ENCODE measurements at places on chromosomes 3 and 15.
A peak's percentile ranks its signal among the peaks of the same experiment; 100 is the strongest.

DNA sequence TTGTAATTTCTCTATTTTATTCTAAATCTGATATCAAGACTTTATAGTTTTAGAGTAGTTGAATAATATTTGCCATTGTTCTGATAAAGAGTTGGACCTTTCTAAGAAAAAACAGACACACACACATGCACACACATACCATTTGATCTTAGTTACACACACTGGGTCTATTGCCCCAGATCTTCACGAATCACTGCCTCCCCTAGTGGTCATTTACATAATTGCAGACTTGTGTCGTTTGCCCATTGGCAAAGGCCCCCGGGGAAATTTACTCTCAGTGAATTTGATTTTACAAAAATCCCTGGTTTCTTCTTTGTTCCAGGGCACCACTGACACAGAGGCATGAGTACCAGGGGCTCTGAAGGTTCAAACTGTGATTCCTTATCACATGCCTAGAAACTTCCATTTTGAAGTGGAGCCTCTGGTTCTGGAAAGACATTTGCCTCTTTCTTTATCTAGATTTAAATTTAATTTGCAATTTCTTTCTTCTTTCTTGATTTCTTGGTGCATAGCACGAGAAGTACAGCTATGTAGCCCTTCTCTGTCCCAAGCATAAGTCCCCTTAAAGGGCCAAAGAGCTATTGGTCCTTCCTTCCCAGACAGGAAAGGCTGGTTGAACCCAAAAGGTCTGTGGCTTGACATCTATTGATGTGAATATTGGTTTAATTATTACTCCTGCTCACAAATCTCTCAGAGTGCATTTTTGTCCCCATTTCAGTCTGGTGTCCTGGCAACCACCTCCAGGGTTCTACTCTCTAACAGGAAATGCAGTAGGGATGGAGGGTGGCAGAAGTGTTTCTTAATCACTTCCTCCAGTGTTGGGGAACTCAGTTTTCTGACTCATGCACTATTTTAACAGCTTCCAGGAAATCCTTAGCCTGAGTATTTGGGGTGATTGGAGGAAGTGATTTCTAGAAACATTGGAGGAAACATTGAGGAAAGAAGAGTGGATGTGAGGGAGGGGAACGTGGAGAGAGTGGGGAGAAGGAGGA, 32.4 kb upstream of the SLC6A11 start:
- no peak for DNase-seq

DNA sequence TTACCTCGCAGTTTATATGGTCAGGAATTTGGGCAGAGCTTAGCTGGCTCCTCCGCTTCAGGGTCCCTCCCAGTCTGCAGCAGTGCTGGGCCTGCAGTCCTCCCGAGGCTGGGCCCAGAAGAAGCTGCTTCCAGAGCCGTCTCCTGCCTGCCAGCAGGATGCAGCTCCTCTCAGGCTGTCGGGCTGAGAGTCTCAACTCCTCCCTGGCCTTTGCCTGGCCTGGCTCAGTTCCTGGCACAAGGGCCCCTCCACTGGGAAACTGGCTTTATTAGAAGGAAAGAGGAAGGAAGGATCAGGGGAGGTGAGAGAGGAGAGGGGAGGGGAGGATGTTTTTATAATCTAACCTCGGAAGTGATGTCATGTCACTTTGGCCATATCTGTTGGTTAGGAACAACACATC, 72.8 kb downstream of the GABRG3 start:
- no peak for DNase-seq

DNA sequence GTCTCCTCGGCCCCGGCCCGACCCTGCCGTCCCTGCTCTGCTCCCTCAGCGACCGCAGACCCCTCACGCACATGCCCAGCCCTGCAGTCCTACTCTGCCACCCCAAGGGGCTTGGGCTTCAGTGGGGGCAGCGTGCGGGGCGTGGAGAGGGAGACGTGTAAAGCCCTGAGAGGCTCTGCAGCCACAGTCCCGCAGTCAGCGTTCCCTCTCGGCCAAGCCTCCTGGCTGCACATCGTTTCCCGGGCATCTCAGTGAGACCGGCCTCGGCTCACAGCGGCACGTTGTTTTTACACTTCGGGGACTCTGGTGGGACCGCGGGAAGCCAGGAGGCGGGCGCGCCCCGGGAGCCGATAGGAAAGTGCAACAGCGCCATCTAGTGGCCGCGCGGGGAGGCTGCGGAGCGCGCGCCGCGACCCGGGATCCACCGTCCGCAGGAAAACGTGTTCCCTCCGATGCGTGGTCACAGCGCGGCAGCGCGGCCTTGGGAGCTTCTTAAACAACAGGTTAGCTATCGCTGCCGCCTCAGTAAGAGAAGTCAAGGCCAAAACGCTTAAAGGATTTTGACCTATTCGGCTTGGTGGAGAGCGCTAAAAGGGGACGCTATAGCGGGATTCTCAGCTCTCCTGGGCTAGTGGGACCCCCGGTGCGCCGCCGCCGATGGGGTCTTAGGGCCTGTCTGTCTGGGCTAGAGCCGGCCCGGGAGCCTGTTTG, 226.8 kb upstream of the IGF1R start:
- peak; percentile 40 for DNase-seq

- DNase-seq: no peak
These were observed 54.8 kb upstream of the CTSH start for GRCh38 chr15:78999636-79000035.

DNA sequence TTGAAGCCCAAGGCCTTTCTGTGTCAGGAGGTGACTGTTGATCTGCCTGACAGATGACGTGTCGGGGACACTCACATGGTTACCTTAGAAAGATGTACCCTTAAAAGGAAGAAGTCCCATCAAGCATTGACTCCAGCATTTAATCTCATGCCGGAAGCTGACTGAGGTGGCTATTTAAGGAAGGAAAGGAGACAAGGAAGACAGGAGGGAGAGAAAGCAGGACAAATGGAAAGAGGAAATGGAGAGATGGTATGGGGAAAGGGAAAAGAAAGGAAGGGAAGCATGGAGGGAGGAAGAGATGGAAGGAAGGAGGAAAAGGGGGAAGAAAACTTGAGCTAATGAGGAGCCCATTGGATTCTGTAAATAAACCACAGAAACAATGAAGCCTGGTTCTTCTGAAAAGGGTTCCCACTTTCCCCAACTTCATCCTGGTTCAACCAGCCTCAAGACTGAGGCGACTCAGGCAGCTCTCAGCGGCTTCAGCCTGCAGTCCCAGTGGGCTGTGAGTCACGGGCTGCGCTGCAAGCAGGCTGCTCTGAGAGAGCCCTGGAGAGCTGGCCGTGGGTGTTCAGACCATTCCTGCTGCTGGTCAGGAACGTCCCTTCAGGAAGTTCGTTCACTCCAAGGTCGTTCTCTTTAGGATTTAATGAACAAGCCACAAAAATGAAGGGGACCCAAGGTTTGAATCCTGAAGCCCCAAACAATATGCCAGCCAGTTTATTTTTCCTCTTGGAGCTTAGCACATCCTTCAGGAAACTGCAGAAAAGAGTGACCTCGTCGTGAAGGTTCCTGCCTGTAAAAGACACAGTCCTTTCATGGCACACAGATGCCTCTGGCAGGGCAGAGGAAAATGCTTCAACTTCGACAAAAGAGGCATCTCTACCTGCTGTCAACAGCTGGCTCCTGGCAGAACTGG, 69.6 kb upstream of the THBS1 start:
- DNase-seq: no peak

DNA sequence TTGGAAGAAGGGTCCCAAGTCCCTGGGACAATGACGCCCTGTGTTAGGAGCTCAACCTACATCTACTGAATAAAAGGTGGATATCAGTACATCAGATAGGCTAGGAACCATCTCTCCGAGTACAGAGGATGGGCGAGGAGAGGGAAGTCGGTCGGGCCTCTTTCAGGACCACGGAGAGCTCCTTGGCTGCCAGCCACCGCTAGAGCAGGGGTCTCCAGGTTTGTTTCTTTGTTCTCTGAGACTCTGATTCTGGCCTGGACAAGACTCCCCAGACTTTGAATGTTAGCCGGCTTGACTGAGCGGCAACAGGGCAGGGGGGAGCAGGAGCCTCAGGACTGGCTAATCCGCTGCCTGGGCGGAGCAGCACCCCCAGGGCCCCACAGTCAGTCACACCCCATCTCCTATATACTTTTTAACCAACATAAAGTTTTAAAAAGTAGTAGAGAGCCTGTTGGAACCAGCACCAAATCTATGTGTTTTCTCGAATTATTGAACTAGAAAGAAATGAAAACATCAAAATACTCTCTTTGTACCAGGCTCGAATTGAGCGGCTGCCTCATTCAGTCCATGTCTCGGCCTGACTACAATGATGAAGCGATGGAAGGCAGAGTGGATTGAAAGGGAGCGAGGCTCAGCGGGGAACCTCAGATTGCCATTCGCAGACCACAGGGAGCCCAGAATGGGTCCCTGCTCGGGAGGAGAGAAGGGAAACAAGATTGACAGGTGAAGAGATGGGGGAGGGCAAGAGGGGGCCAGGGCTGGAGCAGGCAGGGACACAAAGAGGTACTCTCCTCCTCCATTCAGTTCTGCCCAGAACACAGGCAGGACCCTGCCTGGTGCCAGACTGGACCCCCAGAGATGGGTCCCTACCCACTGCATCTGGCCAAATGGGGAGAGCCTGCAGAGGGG, 131.6 kb downstream of the TPRA1 start:
- no peak for DNase-seq

- no peak for DNase-seq
These were observed 773.4 kb downstream of the ROBO1 start for GRCh38 chr3:78994174-78995027.

GRCh38 chr15:41919201-41919820, 25.5 kb upstream of the SPTBN5 start:
- DNase-seq: no peak

DNA sequence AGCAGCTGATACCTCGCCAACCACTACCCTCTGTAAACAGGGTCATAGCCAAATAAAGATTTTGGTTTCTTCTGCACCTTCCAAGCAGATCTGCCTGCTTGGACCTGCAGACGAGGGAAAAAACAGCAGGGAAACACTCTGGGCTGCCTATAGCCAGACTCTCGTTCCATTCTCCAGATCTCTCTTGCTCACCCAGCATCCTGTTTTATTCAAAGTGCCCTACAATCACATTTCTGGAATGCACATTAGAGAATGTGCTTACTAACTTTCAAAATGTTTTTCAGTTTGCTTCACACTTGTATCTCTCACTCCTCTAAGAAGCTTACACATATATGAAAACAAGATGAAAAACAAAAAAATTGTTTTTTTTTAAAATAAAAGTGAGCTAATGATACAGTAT, 71.4 kb downstream of the MLH1 start:
- no peak for DNase-seq

- DNase-seq: no peak
These were observed 958.8 kb downstream of the IGSF11 start for GRCh38 chr3:118075873-118076272.

DNA sequence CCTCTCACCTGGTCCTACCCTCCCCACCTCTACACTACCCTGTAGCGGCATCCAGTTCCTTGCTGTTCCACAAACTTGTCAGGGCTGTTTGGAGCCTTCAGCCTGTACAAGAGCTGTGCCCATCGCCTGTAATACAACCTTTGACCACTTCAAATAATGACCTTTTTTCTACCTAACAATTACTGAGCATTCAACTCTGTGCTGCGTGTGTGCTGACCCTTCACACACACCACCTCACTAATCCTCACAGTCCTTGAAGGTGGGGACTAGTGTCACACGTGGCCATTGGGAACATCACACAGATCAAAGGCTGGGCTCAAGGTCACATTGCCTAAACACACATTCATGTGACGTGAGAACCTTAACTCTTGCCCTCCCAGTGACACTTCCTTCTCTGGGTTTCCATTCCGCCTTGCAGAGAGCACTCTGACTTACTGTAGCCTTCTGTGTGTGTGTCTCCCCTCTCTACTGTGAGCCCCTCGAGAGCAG, 3.1 kb downstream of the C3orf20 start:
- no peak for DNase-seq

GRCh38 chr15:76139368-76140073, 79.7 kb downstream of the TMEM266 start:
- peak; percentile 51 for DNase-seq

- DNase-seq: no peak
These were observed 524.7 kb downstream of the GRM7 start for GRCh38 chr3:7385635-7386034.

- no peak for DNase-seq
These were observed 254.4 kb upstream of the TLE3 start for GRCh38 chr15:70351941-70352774.

- DNase-seq: no peak
These were observed 5.1 kb downstream of the DUOX1 start for GRCh38 chr15:45134682-45135604.

GRCh38 chr15:33226559-33227181, 32.2 kb upstream of the FMN1 start:
- peak; percentile 21 for DNase-seq

GRCh38 chr3:64667138-64667537, 20.7 kb downstream of the ADAMTS9 start:
- no peak for DNase-seq

DNA sequence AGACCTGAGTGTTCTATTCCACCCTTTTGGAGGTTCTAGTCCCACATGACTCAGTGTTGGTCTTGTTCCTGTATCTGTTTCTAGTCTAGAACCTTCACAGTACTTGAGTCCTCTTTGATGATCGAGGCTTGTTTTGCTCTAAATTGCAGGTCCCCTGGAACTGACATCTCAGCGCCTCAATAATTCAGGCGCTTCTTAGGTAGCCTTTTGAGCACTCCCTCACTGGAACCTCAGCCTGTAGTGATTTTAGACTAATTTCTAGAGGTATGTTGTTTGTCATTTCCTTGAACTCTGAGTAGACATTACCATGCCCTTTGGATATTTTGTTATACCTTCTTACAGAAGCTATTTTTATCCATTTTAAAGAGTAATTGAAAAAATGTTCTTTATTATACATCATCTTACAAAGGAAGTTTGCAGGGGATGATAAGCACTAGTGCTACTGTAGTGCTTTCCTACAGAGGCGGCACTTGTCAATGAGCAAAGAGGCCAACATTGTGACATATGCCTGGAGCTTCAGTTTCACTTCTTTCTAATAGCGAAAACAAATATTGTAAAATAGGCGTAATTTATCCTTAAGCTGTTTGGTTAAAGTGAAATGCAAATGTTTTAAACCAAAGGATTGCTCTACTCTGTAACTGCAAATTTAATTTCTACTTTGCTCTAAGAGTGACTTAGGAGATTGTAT, 75.7 kb downstream of the EFL1 start:
- DNase-seq: no peak

- no peak for DNase-seq
These were observed 209.9 kb upstream of the CNTN3 start for GRCh38 chr3:74824366-74824765.

DNA sequence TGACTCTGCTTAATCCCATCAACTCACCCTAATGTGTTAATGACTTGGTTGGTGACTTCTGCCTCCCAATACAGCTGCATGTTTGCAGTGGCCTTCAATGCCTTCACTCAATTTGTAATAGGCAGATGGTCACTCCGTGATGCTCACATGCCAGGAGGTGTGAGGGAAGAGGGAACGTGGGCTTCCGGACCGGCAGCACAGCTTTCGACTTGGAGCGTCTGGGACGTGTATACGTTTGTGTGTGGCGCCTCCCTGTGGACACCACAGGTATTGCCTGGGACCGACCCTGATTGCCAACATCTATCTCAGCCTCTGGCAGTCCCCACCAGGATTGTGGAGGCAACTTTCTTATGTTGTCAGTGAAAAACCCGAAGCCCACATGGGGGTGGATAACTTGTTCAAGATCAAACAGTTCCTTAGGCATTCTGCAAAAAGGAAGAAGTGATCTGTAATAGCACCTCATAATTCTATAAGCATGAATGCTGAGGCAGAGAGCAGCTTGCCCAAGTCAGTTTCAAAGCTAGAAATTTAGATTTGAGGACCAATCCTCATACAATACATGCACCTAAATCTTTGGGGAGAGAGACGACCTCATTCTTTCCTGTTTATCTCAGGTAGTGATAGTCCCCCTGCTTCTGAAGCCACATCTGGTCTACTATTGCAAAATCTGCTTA, 16.9 kb downstream of the MRPL46 start:
- DNase-seq: peak; percentile 66

Measured in stimulated activated CD4-positive, alpha-beta T cell treated with anti-CD3 and anti-CD28 coated beads, TNF-alpha, amount 100 ng/mL, for 48 hours (primary cell).